ENCODE measurements at places on chromosomes 6 and 20.

GRCh38 chr20:36010825-36011224 lies 42.4 kb downstream of the CNBD2 start:
- no peak for DNase-seq

GRCh38 chr6:117552618-117553017 lies 49.7 kb downstream of the GOPC start:
- no peak for DNase-seq

- DNase-seq, result no peak
These were observed 43.6 kb downstream of the NUS1 start for GRCh38 chr6:117718895-117719294.

DNA sequence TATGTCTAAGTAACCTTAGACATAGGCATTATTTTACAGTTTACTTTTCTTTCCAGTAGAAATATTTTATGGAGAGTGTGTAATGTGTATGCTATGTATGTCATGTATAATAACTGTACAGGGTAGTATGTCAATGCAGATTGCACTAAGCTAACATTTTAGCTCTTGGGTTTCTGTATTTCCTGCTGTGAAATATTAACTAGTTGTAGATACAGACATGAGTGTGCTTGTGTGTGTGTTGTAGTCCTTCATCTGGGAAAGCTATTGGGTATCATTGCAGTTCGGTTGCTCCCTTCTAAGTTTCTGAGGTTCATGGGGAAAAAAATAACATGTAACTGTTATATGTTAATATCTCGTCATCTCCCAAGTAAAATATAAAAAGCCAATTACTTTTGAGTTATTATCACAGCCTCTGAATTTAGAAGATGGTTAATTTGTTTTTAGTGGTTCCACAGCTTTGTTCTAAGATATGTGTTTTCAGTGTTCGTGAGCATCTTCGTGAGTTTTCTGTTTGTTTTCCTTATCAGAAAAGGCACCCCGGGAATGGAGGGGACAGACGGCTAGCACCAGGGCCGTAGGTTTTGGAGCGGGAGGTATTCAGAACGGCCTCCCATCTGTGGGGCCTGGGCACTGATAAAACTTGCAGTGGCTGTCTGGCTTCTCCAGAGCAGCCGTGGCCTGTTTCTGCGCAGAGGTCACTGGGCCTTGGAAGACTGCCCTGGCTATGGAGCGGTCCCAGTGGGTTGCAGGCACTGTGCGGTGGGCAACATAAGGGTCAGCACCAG lies 215.0 kb downstream of the ARID1B start:
- DNase-seq, result no peak

- no peak for DNase-seq
These were observed 12.2 kb upstream of the SLC17A2 start for GRCh38 chr6:25942561-25943147.

DNA sequence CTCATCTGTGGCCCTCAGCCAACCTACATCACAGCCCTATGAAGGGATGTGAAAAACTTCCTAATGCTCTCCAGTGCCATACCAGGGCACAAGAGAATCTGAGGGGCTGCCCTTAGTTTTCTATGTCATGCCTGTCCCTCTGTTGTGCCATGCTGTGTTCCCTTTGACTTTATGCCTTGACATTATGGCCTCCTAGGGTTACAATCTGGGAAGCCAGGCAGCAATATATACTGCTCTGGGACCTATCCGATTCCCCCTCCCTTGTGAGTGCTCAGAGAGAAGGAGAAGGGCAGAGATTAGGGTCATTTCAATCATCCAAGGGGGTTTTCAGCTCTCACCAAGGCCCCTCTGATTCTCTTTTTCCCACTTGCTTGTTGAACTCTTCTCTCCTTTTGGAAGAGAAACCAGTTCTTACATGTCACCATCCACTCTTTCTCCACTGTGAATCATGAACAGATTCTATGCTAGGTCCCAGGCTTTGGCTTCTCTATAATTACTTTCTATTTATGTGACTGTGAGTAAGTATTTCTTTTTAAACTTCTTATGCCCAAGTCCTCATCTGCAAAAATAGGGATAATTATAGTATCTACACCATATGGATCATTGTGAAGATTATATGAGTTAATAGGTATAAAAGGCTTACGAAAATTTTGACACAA lies 14.2 kb upstream of the FRK start:
- no peak for DNase-seq

- no peak for DNase-seq
These were observed 16.6 kb upstream of the PCMTD2 start for GRCh38 chr20:64238851-64239387.

DNA sequence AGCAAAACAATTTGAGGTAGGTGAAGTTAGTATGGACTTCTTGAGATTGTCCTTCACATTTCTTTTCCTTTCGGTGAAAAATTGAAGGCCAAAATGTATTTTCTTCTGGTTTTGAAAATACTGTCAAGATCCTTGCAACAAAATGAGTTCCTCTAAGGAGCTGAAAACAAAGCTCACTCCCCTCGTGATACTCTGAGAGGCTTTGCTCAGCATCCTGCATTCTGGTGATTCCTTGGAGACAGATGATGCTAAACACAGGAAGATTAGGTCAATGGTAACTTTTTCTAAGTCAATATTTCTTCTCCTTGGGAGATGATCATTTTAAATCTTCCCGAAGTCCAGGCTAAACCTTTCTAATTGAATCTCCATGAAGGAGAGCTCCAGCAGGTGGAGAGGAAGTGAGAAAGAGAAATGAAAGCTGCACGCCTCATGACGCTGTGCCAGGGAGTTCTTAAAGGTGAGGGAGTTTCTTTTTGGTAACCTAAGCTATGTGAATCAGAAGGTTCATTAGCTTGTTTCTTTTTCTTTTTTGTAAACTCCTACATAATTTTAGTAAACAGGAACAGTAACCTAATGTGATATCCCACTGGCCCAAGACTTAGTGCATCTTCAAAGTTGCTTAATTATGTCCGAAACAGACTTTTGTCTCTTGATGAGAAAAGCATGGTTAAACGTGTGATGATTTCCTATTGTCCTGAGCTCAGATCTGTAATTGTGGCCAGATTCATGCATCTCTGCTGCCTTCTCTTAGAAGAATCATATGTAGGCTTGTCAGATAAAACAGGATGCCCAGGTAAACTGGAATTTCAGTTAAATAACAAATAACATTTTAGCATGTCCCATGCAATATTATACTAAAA lies 15.0 kb downstream of the ESR1 start:
- DNase-seq, result no peak

- DNase-seq, result no peak
These were observed 8.1 kb downstream of the SULF2 start for GRCh38 chr20:47777220-47777619.

DNA sequence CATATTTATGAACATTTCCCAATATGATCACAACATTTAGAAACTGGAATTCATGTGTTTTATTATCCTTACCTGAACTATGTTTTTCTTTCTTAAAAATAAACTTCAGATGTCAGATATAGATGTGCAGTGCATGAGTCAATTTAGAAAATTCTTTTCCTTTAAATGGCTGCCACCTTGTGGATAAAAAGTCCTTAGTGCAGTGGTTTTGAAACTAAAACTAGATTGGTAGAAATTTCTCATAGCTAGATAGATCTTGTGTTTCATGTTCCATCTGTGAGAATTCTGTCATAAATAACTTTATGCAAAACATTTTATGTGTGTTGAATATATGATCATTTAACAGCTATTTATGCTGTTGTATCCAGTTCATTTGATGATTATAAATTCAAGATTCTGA lies 134.9 kb downstream of the KLHL32 start:
- DNase-seq, result no peak

DNA sequence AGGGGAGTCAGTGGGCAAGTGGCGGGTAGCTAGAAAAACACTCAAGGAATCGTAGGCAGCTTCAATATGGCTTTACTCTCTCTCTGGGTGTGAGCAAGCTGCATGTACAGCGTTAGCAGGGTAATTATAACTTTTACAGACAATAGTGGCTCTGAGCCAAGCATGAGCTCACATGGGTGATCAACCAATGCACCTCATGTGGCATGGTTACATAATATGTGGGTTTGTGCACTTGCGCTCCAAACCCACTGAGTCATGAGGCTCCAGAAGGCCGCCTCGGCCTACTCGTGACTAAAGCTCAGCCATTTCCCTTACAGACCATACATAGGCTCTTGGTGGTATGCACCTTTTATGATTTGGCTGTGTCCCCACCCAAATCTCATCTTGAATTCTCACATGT lies 78.4 kb upstream of the FBXL4 start:
- no peak for DNase-seq

- no peak for DNase-seq
These were observed 81.8 kb downstream of the CLIC5 start for GRCh38 chr6:45933855-45934254.

- no peak for DNase-seq
These were observed 780.4 kb downstream of the KIF16B start for GRCh38 chr20:15792855-15793254.

GRCh38 chr6:134806180-134806798 lies 143.6 kb downstream of the ALDH8A1 start:
- no peak for DNase-seq

DNA sequence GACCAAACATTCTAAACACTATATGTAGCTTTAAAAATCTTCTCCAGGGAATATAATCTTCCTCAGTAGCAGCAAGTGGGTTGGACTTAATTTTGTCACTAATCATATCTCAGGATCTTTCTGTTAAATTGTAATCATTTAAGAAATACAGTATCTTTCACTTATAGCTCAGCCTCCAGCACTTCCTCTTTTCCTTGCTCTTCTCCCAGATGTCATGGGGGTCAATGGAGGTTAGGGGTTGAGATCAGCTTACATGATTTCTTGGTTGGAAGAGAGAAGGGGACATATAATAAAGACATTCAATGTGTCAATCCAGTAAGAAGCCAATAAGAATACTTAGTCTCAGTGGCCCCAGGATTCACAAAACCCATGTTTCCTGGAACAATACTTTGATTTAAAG lies 15.7 kb upstream of the REPS1 start:
- no peak for DNase-seq

DNA sequence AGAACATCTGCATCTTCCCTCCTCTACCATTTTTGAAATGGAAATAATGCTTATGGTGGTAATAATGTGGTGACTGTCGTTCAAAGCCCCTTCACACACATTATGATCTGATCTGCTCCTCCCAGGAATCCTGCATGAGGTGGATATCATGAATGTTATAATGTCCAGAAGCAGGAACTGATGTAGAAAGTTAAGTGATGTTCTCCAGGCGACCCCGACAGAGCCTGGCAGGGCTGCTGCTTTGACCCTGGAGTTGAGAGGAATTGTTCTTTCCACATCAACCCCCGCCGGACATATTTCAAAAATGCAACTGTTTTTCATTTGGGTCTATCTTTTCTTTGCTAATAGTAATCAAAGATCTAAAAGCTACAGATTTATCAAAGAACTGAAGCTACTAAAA lies 131.6 kb downstream of the GMPR start:
- no peak for DNase-seq

DNA sequence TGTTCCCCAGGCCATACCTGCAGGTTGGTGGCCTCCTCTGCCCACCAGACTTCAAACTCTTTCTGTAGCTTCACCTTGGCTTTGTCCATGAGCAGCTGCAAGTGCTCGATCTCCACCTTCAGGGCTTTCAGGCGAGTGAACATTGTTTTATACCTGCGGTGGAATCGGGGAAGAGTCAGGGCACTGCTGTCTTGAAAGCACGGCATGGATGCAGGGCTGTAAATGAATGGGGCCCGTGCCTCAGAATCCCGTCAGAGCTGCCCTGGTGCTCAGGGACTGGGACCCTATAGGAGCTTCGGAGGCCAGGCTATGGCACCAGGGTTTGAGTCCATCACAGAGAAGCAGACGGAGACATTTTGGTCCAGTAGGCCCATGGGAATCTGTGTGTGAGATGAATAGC lies 37.9 kb upstream of the KCNK16 start:
- DNase-seq, result no peak

DNA sequence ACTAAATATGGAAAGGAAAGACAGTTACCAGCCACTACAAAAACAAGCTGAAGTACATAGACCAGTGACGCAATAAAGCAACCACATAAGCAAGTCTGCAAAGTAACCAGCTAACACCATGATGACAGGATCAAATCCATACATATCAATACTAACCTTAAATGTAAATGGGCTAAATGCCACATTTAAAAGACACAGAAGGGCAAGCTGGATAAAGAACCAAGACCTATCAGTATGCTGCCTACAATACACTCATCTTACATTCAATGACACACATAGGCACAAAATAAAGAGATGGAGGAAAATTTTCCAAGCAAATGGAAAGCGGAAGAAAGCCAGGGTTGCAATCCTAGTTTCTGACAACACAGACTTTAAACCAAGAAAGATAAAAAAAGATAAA lies 24.1 kb downstream of the HLA-C start:
- DNase-seq, result no peak

DNA sequence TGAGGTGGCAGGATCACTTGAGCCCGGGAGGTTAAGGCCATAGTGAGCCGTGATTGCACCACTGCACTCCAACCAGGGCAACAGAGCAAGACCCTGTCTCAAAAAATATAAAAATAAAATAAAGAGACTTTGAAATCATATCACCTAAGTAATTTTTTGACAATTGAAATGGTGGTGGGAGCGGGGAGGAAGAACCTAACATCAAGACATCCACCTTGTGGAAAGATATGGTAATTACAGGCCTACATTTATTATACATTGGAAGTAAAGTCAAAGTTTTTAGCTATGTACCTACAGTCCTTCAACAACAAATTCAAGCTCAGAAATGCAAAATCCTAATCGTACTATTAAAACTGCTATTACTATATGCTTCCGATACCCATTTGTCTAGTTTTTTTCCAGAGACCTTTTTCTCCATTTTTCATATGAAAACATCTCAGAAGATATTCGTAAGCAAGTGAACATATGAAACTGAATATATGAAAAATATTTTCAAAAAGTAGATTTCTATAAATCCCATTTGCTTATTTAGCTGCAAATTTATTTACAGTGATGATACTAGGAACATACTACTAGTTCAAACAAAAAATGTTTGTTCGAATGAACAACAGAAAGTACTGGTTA lies 83.3 kb downstream of the SYCP2 start:
- no peak for DNase-seq

DNA sequence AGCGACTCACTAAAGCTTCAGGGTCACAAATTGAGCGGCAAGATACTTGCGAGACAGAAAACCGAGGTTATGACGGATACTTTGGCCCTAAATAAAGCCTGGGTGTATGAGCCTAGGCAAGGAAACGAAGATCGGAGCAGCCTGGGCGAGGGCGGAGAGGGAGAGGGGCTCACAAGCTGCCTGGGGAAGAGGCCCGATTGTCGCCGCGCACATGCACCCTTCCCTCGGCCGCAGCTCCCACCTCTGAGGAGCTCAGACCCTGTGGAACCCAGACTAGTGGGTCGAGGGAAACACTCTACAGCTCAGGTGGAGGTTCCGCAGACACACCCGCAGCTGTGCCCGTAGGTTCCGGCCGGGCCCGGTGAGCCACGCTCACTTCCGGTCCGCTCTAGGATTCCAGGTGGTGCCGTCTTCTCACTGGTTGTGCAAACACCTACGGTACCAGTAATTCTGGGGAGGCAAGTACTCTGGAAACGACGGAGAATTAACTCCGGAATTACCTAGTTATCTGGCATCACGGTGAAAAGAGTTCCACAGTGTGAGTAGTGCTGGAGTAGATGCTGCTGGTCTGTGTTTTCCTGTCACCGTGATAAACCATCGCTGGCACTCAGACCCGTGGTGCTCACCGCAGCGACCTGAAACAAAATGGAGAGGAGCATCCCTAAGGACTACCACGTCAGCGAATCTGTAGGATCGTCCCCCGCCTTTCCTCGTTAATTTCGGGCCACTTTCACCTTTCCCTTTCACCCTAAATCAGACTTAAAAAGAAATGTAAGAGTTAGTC lies 61.5 kb downstream of the GPX5 start:
- peak; percentile 55 for DNase-seq

Measured in activated CD4-positive, alpha-beta memory T cell treated with anti-CD3 and anti-CD28 coated beads, Interleukin-2, amount 10 ng/mL, durations not matched to agents 7 days and 5 days (primary cell).